ENCODE measurements at places on chromosomes 12 and 14.

DNA sequence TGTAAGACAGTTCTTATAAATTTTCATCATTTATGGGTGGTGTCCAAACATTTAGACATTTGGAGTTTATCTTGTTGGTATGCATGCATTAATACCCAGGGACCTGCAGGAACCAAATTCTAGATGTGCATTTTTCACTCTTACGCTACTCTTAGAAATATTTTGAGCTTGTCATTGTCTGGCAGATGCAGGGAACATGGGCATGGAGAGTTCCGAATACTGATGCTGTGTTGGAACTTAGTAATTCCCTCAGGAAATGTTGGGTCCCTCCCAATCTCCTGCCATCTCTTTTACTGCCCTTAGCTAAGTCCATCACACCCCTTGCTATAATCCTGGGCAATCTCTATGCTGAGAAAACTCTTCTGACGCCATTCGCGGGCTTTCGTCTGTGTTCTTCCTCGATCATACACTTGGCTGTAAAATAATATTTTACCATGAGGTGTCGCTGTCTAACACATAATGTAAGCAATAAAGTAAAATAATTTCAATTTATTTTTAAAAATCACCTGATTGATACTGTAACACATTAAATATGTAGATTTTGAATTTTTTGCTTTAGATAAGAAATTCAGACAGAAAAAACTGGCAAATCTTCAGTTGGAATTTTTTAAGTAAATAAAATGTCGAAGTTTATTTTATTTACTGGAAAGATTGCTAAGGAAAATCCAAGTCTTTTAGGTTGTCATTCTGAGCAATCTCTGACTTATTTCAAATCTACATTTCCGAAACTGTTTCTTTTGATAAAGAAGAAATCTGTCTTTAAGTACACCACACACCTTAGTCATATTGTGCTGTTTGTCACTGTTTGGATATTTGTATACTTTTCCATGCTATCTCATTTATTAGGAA lies 304.1 kb upstream of the SSTR1 start:
- DNase-seq = no peak

DNA sequence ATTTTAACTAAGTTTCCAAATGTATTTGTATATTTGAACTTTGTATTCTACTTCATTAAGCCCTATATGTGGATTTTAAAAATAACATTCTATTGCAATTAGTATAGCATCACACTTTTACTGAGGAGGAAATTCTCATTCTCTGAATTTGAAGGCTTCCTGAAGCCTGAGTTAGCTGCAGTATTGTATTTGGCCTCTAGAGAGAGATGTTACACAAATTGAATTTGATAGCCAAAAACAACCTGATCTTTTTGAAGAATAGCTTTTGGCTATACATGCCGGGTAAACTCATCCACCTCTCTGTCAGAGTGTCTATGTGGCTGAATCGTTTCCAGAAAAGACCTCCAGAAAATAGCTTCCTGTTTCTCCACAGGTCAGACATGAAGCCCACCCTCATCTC lies 316.5 kb upstream of the OR4E1 start:
- no peak for DNase-seq

- DNase-seq = no peak
Observed at GRCh38 chr12:64611341-64612284, 1.3 kb downstream of the RASSF3 start.

DNA sequence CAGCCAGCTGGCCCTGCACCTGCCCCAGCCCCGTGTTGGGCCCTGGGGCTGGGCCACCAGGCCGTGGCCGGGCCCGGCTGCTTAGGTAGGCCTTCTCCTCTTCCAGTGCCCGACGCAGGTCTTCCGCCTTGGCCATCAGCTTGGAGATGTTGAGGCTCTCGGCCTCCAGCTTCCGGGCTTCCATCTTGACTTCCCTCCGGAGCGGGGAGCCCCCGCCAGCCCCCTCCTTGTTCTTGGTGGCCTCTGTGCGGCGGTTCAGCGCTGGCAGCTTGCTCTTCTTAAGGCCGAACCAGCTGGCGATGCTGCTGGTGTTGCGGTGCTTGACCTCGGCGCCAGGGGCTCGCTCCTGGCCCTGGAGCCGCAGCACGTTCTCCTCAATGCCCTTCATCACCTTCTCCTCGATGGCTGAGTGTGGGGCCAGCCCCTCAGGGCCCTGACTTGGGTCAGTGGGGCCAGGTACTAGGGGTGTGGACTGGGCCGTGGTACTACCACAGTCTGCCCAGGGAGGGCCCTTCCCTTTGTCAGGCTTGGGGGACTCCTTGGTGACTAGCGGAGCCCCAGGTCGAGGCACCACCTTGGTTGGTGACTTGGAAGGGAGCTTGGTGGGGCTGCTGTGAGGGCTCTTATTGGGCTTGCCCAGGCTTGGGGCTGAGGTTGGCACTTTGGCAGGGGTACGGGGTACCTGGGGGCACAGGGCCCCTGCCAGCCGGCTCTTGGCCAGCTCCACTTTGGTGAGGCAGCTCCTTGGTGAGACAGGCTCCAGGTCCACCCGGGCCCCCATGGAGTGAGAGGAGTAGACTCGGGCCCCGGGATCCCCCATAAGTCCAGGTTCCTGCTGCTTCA lies 33.2 kb downstream of the NCKAP5L start:
- no peak for DNase-seq

GRCh38 chr12:130081117-130081805 lies 81.0 kb upstream of the FZD10 start:
- no peak for DNase-seq

GRCh38 chr12:107236824-107237511 lies 143.6 kb upstream of the CRY1 start:
- no peak for DNase-seq

GRCh38 chr14:99664058-99664936 lies 19.4 kb downstream of the HHIPL1 start:
- DNase-seq = no peak

- no peak for DNase-seq
Observed at GRCh38 chr14:89384023-89384422, 33.0 kb downstream of the FOXN3 start.

DNA sequence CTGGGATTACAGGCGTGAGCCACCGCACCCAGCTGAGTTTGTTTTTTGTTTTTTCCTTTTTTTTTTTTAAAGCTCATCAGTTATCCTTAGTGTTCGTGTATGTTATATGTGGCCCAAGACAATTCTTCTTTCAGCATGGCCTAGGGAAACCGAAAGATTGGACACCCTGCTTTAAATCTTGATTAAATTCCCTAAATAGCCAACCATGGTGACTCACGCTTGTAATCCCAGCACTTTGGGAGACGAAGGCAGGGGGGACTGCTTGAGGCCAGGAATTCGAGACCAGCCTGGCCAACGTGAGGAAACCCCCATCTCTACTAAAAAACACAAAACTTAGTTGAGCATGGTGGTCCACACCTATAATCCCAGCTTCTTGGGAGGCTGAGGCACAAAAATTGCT lies 131.1 kb downstream of the MED13L start:
- DNase-seq = no peak

DNA sequence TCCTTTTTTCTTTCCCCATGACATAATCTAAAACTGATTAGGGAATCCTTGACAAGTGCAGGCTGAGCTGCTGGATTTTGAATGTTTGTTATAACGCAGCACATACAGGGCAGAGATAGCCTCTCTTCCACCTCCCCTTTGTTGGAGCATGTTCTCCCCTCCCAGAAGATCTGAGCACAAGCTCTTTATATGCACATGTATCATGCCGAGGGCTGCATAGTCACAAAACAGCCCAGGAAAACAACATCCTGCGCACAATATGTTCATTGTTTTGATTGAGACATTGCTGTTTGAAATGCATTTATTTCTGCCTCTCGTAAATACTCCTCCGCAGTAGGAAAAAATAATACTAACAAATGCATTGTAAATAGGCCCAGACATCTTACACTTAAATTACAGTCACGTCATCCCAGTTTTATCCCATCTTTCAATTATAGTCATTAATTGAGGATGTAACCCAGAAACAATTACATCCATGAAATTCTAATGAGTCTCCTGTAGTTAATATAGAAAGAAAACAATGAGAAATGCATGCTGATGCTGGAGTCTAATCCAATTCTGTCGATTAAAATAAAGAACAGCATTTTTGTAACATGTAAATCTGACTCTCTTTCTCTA lies 401.8 kb downstream of the BTG1 start:
- no peak for DNase-seq

- peak; percentile 29 for DNase-seq
Observed at GRCh38 chr12:47990351-47991105, 13.7 kb downstream of the COL2A1 start.

DNA sequence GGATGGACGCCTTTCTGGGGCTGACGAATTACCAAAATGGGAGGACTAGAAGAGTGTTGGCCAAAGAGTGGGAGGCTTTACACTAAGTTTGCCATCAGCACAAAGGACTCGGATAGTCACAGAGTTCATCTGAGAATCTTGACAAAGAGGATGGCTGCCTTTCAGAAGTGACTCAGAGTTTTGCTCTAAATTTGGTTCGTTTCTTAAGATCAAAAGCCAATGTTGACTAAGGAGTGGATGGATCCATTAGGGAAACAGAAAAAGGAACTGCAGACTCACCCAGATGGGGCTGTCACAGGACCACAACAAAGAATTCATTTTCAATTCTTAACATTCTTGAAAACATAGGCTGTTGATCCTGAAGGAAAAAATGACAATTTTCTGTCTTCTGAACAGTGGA lies 81.3 kb upstream of the DUSP6 start:
- no peak for DNase-seq

DNA sequence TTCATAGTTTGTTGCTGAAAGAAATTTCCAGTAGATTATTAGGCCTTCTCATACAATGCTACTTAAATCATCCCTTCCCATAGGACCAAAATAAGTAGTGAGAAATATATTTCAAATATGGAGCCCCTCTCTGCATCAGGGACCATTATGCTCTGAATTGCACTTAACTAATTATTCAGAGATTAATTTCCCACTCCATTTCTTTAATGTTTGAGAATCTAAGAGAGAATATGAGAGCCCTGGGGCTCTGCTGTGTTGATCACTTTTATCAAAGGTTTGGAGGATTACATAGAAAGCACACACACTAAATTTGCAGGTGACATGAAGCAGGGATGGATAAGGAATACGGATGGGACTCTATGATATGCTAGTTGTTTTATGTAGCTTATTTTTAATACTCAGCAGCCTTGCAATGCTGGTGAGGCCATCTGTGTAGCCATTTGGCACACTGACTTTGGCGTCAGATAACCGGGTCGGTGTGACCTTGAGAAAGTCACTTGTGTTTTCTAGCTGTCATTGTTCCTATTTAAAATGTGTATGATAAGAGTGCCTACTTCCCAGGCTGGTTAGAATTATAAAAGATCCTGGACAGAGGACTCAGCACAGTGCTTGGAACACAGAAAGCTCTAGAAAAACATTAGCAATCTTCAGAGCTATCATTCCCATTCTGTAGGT lies 49.9 kb upstream of the FBXO21 start:
- DNase-seq = no peak

DNA sequence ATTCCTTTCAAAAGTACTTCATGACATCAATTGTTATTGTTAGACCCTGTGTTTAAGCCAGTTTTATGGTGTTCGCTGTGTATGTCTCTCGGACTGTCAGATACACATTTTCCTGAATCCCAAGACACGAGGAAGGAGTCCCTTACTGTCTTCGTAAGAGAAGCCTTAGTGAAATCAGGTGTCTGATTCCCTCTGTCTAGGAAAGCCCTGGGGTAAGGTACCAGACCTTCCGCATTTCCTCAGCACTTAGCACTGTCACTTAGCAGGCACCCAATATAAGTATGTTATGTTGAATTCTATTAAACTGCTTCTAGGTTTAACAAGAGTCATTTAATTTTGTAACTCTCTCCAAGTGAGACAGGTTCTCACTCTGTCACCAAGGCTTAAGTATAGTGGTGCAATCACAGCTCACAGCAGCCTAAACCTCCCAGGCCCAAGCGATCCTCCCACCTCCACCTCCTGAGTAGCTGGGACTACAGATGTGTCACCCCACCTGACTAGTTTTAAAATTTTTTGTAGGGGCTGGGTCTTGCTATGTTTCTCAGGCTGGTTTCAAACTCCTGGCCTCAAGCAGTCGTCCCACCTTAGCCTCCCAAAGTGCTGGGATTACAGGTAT lies 111.0 kb downstream of the BBS10 start:
- DNase-seq = no peak

GRCh38 chr12:115710104-115710564 lies 567.4 kb downstream of the MED13L start:
- DNase-seq = no peak

GRCh38 chr14:54893151-54893760 lies 9.4 kb downstream of the GCH1 start:
- DNase-seq = no peak

- no peak for DNase-seq
Observed at GRCh38 chr14:58414845-58415244, 12.5 kb downstream of the TIMM9 start.

GRCh38 chr14:74015963-74016362 lies 3.1 kb downstream of the ENTPD5 start:
- DNase-seq = no peak

GRCh38 chr12:111578276-111578970 lies 20.7 kb downstream of the ATXN2 start:
- no peak for DNase-seq

GRCh38 chr12:125983094-125983783 lies 918.0 kb downstream of the AACS start:
- no peak for DNase-seq

DNA sequence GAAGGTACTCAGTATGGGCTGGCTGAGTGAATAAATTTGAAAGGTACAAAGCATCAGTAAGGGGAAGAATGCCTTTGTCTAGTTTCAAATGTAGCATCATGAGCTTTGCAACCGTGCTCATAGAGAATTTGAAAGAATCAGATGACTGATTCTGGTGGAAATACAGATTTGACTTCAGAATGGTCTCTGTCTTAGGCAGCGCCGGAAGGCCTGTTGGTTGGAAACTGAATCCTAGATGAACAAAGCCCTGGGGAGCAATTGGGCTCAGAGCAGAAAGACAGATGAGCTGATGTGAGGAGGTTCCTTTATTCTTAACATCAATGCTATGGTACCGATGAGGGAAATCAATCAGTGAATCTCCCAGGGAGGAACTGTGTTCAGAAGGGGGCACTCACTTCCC lies 137.3 kb downstream of the SNAPC1 start:
- DNase-seq = no peak

DNA sequence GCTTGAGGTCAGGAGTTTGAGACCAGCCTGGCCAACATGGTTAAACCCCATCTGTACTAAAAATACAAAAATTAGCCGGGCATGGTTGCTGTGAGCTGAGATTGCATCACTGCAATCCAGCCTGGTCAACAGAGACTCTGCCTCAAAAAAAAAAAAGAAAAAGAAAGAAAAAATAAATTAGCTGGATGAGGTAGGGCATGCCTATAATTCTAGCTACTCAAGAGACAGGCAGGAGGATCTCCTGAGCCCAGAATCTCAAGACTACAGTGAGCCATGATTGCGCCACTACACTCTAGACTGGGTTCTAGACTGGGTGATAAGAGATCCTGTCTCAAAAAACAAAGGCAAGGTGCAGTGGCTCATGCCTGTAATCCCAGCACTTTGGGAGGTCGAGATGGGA lies 16.9 kb downstream of the PPP4R3A start:
- DNase-seq = no peak

- no peak for DNase-seq
Observed at GRCh38 chr12:45232146-45232755, 16.4 kb downstream of the ANO6 start.

- DNase-seq = no peak
Observed at GRCh38 chr12:68749861-68750260, 3.9 kb downstream of the SLC35E3 start.

Measured in T-helper 22 cell (primary cell).